Fibroblast of lung (primary cell): ENCODE measurements at places on chromosomes 13 and 19. TPM values are rescaled to one million over a fixed set of nuclear protein-coding genes. Genes with fewer than 3 reads are reported as not detected.

The NCR1 gene
- not detected in 2 replicates for total RNA-seq

The SLC17A7 gene
- 0.33 TPM in 1 of 2 replicates, not detected in the other for total RNA-seq

The PGLYRP1 gene
- total RNA-seq, result not detected in 2 replicates

The RAB11B gene
- 46.2 and 47.0 TPM in 2 replicates for total RNA-seq

The ADGRE3 gene
- total RNA-seq, result not detected in 2 replicates

The LGI4 gene
- total RNA-seq, result 0.17 and 0.26 TPM in 2 replicates

The RPL13A gene
- 3,385 and 5,250 TPM in 2 replicates for total RNA-seq

The C1QTNF9 gene
- total RNA-seq, result under 0.01 TPM in 1 of 2 replicates, not detected in the other

The SPRED3 gene
- total RNA-seq, result 0.77 and 1.5 TPM in 2 replicates

The TRPC4 gene
- total RNA-seq, result 1.7 and 2.6 TPM in 2 replicates

The ELANE gene
- total RNA-seq, result 0.51 and 0.66 TPM in 2 replicates

GRCh38 chr13:48199404-48199946 is 33.5 kb upstream of the ITM2B start:
- DNase-seq, result no peak

- DNase-seq, result peak; percentile 56
Measured at GRCh38 chr13:73754727-73755292, 379.4 kb downstream of the KLF12 start.

DNA sequence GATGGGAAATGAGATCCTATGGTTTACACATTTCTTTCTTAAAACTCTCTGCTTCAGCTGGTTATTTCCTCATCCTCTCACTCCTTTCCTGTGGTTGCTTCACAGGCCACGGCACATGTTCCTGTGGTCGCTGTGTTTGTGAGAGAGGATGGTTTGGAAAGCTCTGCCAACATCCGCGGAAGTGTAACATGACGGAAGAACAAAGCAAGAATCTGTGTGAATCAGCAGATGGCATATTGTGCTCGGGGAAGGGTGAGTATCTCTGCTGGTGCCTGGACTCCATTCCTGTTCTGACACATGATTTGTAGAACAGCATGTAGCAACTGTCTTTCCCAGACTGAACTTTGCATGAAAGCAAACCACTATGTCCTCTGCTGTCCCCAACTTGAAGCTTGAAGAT is 254.2 kb downstream of the ITGBL1 start:
- DNase-seq, result peak; percentile 99

GRCh38 chr13:59276436-59276835 is 887.3 kb downstream of the DIAPH3 start:
- no peak for DNase-seq

DNA sequence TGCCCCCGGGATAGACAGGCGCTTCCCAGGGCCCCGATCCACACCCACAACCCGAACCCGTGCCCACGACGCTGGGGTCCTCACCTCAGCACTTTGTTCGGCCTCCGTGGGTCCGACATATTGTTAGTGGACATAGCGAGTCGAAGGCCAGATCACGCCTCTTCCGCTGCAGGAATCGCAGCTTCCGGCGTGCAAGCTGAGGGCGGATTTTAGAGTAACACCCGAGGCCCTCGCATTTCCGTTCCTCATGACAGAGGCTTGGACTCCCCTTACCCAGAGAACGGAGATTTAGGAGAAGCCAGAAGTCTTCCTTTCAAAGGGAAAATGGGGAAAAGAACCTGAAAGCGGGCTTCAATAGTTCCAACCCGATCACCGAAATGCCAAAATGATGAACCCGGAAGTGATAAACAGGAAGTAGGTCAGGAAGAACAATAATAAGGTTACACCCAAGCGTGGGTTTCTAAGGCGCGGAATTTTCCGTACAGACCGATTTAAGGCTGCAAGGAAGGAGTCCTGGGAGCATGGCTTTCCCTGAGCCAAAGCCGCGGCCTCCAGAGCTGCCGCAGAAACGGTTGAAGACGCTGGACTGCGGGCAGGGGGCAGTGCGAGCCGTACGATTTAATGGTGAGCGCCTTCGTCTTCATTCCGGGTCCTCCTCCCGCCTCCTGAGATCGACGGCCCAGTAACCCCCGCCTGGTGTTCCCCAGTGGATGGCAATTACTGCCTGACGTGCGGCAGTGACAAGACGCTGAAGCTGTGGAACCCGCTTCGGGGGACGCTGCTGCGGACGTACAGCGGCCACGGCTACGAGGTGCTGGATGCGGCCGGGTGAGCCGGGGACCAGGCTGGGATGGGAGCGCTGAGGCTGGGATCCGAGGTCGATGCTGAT is 2.9 kb downstream of the WDR83 start:
- DNase-seq, result peak; percentile 91

- DNase-seq, result peak; percentile 89
Measured at GRCh38 chr19:57934820-57935665, at the start of gene ZNF418. TSS of gene ZNF418 (minus strand) at chr19:57935402. CDS start at chr19:57933822, 1,580 bp downstream.

DNA sequence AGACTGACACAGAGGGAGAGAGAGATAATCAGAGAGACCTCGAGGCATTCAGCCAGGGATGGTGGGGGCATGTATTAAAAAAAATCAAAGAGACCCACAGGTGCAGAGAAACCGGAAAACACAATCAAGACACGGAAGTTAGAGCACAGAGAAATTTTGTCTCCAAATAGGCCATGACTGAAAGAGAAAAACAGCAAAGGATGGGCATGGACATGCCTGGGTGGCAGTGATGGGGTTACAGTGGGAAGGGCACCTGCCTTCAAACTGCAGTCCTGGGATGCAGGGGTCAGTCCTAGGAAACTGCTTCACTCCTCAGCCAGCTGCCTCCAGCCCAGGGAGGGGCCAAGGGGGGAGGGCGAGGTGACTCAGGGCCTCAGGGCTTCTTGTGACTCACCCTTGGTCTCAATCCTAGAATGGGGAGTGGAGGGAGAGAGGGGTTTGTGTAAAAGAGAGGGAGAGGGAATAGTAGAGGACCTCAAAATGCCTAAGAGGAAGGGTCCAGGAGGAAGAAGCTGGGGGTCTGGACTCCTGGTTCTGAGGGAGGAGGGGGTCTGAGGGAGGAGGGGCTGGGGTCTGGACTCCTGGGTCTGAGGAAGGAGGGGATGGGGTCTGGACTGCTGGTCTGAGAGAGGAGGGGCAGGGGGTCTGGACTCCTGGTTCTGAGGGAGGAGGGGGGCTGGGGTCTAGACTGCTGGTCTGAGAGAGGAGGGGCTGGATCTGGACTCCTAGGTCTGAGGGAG is 3.6 kb upstream of the KCNN4 start:
- peak; percentile 87 for DNase-seq

GRCh38 chr13:39597838-39598237 is 5.2 kb downstream of the LHFPL6 start:
- peak; percentile 49 for DNase-seq

DNA sequence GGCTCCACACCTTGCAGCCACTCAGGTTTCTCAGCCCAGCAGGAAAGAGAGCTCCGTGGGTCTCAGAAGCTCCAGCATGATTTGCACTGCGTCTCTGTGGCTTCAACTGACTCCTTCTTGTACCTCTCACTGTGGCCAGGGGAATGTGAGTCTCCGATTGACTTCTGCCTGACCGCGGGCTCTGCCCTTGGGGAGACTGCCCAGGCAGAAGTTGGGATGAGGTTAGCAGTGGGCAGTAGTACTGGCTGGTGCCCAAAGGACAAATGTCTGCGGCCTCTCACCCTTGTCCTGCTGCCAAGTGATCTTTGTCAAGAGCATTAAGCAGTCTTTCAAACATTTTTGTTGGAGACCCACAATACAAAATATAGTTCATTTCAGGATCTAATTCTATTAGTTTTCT is 34.4 kb upstream of the FXYD3 start:
- no peak for DNase-seq

- DNase-seq, result peak; percentile 31
Measured at GRCh38 chr19:57267291-57267690, 13.0 kb upstream of the ZNF460 start.

DNA sequence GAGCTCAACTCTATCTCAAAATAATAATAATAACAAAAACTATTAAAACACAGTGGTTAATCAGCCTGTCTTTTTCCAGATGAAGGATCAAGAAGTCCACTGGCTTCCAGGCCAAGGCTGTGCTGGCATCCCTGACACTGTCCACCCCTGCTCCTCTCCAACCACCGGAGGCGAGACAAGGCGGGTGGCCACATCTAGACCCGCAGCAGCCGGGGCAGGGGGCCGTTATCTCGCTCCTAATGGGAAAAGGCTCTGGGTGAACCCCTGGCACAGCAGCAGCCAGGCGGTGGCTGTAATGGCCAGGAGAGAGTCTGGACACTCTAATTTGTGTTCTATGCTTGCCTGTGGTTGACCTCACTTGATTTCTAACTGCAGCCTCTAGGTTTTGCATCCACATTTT is 158.0 kb upstream of the SOX1 start:
- no peak for DNase-seq

GRCh38 chr13:51833980-51834379 is 11.0 kb downstream of the TMEM272 start:
- DNase-seq, result no peak

DNA sequence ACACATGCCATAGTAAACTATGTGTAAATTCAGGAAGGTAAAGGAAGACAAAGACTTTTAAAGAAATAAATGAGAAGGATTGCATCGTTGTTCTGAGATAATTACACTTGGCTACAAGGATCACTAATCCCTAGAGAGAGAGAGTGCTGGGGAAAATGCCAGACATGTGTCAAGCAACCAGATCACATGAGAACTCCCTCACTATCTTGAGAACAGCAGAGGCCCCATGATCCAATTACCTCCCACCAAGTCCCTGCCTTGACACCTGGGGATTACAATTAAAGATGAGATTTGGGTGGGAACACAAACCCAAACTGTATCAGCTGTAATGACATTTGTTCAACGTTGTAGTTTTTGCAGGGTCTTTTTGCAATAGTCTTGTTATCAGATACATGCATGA is 1600.9 kb upstream of the MIR17HG start:
- no peak for DNase-seq

DNA sequence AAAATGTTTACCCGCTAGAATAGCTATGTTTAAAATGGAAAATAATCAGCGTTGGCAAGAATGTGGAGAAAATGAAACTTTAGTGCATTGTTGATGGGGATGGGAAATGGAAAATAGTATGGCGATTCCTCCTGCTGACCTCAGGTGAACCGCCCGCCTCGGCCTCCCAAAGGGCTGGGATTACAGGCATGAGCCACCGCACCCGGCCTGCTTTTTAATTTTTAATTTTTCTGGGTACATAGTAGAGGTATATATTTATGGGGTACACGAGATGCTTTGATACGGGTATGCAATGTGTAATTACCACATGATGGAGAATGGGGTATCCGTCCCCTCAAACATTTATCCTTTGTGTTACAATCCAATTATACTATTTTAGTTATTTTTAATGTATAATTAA is 7.3 kb upstream of the NLRP8 start:
- DNase-seq, result no peak

DNA sequence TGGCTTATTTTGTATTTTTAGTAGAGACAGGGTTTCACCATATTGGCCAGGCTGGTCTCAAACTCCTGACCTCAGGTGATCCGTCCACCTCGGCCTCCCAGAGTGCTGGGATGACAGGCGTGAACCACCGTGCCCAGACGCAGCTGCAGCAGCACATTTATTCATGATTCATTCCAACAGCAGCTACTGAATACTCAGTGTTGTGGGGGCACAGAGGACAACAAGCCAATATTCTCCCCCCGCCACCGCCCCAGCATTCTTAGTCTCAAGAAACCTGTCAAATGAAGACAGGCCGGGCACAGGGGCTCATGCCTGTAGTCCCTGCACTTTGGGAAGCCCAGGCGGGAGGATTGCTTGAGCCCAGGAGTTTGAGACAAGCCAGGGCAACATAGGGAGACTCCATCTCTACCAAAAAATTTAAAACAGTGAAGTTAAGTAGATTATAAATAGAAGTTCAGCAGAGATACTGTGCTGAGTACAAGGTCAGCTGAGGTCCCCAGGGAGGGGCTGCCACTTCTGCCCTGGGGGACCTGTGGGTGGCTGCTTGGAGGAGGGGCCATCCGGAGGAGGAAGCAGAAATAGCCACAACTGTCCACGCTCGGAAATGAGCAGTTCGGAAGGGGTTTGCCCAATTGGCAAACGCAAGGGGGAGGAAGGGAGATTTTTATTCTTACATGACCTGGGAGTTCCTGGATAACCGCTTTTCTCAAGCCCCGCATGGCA is 4.3 kb downstream of the DOT1L start:
- DNase-seq, result peak; percentile 47

DNA sequence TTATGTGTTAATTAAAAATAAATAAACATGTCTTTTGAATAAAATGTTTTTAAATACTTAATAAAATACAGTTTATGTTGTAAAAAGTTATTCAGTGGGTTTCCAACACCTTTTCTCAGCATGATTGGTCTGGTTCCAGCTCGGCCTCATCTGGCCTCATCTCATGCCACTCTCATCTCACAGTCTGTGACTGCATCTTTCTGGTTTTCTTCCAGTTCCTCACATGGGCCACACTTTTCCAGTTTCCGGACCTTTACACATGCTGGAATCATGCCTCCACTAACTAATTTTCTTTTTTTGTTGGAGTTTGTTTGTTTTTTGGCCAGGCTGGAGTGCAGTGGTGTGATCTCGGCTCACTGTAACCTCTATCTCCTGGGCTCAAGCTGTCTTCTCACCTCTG is 82.5 kb downstream of the RUBCNL start:
- no peak for DNase-seq

- DNase-seq, result peak; percentile 79
Measured at GRCh38 chr19:39402346-39403300, 4.0 kb upstream of the ZFP36 start.

DNA sequence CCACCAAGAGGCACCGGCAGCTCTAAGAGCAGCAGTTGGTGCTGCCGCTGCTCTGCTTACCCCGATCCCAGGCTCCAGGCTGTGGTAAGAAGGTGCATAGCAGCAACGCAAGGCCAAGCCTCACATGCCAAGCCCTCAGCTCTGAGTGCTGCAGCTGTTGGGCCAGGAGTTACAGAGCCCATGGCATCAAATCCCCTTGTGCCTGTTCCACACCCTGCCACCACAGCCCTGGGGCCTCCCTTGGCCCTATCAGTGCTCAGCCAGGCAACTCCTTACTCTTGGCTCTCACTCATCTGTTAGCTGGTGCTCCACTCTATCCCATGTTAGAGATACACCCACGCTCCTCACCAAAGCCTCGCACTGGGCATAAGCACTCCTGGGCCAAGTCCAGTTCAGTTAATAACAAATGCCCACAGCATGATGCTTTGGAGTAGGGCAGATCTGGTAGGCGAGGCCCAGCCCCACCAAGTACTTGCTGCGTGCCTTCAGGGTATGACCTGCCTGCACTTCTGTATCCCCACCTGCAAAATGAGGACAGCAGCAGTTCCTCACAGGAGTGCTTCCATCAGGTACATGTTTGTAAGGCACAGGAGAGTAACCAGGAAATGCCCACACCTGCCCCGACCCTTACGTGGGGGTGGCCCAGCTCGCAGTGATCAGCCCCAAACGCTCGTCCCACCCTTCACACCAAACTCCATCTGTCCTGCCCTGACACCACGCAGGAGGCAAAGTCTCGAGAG is 16.2 kb downstream of the AKAP8L start:
- no peak for DNase-seq

DNA sequence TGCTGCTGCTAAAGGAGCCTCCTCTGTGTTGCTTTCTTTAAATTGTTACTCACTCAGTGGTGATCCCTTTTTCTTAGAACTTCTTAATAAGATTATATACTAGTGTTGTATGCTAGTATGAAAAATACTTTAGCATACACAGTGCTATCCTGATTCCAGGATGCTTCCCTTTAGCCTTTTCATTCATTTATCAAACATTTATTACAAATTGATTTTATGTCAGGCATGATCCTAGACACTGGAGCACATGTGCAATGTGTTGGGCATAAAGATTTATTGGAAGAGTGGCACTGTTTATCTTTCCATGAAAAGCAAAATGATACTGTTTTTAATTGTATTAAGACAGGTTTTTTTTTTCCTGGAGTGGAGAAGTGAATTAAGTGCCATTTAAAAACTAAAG is 249.6 kb downstream of the GPC5 start:
- DNase-seq, result no peak

GRCh38 chr19:27966390-27966816 is 1246.5 kb downstream of the UQCRFS1 start:
- no peak for DNase-seq

- no peak for DNase-seq
Measured at GRCh38 chr13:98335721-98336120, 158.7 kb upstream of the RNF113B start.
